Activated CD4-positive, alpha-beta memory T cell treated with anti-CD3 and anti-CD28 coated beads for 36 hours (primary cell): ENCODE measurements at places on chromosomes 3 and 15. TPM values are rescaled to one million over a fixed set of nuclear protein-coding genes. Genes with fewer than 3 reads are reported as not detected.

SELENOS gene
- 30.9 TPM for total RNA-seq

CACNA2D2 gene
- total RNA-seq, result 0.69 TPM

GRK7 gene
- total RNA-seq, result not detected

ALG3 gene
- 31.6 TPM for total RNA-seq

ZSCAN29 gene
- total RNA-seq, result 20.6 TPM

PRSS50 gene
- total RNA-seq, result not detected

SERPINI2 gene
- not detected for total RNA-seq

ITIH3 gene
- total RNA-seq, result not detected

ZNF717 gene
- total RNA-seq, result 8.4 TPM

MYZAP gene
- 0.55 TPM for total RNA-seq

TIPARP gene
- 17.7 TPM for total RNA-seq

CIDEC gene
- total RNA-seq, result not detected

THBS1 gene
- total RNA-seq, result 0.93 TPM

HYKK gene
- 2.7 TPM for total RNA-seq

GLT8D1 gene
- 36.9 TPM for total RNA-seq

CCK gene
- not detected for total RNA-seq

POTEB2 gene
- not detected for total RNA-seq

PIK3R4 gene
- 28.5 TPM for total RNA-seq

STAC gene
- total RNA-seq, result not detected

TM6SF1 gene
- 2.2 TPM for total RNA-seq

ARPIN gene
- total RNA-seq, result 0.05 TPM

GOLGA6A gene
- not detected for total RNA-seq

TMCO5A gene
- total RNA-seq, result not detected

CHRM5 gene
- not detected for total RNA-seq

RHCG gene
- not detected for total RNA-seq

ROBO2 gene
- not detected for total RNA-seq

ZNF662 gene
- total RNA-seq, result 0.64 TPM

RMDN3 gene
- total RNA-seq, result 22.6 TPM
